ENCODE measurements at places on chromosomes 16 and 17. TPM values are rescaled to one million over a fixed set of nuclear protein-coding genes. Genes with fewer than 3 reads are reported as not detected.
A peak's percentile ranks its signal among the peaks of the same experiment; 100 is the strongest.

TP53TG3F gene
- total RNA-seq = not detected

TM4SF5 gene
- total RNA-seq = not detected

TBC1D3I gene
- total RNA-seq = not detected

DNA sequence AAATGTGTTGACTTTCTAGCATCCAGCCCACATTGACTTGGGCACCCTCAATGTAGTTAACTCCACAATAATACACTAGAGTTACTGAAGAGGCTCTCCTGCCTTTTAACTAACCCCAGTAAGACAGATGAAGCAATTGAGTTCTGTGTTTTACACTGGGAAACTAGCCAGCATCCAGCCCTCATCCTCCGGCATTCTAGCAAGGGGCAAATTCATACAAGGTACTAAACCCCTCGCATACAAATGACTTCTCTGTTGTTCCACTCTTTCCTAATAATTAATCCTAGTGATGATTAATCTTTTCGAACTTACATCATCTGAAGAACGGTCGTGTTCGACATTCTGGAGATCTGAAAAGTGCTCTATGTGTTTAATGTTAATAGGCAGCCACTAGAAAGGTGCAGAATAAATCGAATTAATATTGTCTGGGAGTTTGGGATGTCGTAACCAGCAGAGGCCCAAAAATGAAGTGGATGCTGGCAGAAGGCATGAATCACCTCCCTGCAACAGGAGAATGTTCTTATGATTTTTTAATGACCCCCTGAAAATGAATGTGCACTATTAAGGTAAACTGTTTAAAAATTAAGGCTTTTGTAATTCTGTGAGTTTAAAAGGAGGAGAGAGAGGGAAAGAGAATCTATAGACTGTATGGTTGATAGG, 249.4 kb downstream of the SNX29 start:
- H3K4me1 ChIP-seq = peaks cover 17% of the 10 kb centered on the region
- DNase-seq = no peak
- no peak overlapping the region for H3K4me3 ChIP-seq
- H3K36me3 ChIP-seq = no peaks in the 10 kb centered on the region

GRCh38 chr17:13002761-13003453, 14.9 kb downstream of the ELAC2 start:
- peaks cover 9% of the 10 kb centered on the region for H3K36me3 ChIP-seq
- peak; percentile 26 for DNase-seq
- no peak overlapping the region for H3K27ac ChIP-seq
- no peaks in the 10 kb centered on the region for H3K27me3 ChIP-seq
- peaks cover 3% of the 10 kb centered on the region for H3K4me1 ChIP-seq

DNA sequence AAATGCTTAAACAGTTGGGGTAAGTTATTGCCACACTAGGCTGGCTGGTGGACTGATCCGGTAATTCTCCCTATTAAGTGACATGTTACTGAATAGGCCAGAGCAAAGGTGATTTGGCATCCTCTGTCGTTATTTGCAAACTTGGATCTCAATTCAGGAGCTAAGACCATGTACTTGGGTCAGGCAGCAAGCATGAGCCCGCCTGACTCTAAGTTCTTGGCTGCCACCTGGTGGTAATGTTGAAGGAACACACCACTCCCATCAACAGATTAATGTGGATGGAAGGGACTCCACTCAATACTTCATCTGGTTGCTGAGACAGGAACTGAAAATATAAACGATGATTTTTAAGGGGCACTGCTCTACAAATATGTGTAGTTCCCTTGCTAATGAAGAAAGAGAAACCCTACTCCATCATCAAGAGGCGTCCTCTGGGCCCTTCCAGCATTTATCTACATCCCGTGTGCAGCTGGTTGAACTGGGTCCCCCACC, 70.8 kb downstream of the EMP2 start:
- no peaks in the 10 kb centered on the region for H3K27me3 ChIP-seq
- no peak overlapping the region for H3K27ac ChIP-seq
- no peak overlapping the region for H3K4me3 ChIP-seq

DNA sequence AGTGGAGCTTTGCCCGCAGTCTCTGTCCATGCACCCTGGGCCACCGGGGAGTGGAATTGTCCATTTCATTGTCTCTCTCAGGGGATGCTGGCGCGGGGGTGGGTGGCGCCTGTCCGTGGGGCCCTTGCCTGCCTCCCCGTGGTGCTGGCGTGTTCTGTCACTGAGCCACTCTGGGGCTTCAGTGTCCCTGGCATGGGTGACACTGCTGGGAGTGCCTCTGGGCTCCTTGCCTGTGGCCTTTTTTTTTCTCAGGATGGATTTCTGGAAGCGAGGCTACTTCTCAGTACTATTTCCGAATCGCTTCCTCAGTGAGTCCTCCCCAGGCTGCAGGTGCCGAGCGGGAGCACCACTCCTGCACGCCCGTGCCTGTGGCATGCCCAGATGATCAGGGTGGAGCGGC, 55.0 kb downstream of the PDPK1 start:
- H3K27ac ChIP-seq = peak overlapping the region; percentile 87
- H3K4me3 ChIP-seq = no peak overlapping the region
- peaks cover 27% of the 10 kb centered on the region for H3K4me1 ChIP-seq
- H3K27me3 ChIP-seq = no peaks in the 10 kb centered on the region
- H3K36me3 ChIP-seq = peaks cover 4% of the 10 kb centered on the region

GRCh38 chr17:27817731-27818130, 17.4 kb upstream of the NOS2 start:
- DNase-seq = no peak
- H3K4me3 ChIP-seq = no peak overlapping the region
- no peaks in the 10 kb centered on the region for H3K36me3 ChIP-seq
- H3K4me1 ChIP-seq = no peaks in the 10 kb centered on the region

- H3K36me3 ChIP-seq = peaks cover 17% of the 10 kb centered on the region
- H3K4me3 ChIP-seq = peak overlapping the region; percentile 97
- no peaks in the 10 kb centered on the region for H3K27me3 ChIP-seq
- no peak for DNase-seq
Measured at GRCh38 chr17:68289936-68290267, 1.0 kb downstream of the SLC16A6 start.

- H3K27ac ChIP-seq = no peak overlapping the region
- no peaks in the 10 kb centered on the region for H3K4me1 ChIP-seq
- H3K36me3 ChIP-seq = no peaks in the 10 kb centered on the region
- DNase-seq = no peak
Measured at GRCh38 chr17:21742326-21742725, 50.0 kb downstream of the KCNJ18 start.

DNA sequence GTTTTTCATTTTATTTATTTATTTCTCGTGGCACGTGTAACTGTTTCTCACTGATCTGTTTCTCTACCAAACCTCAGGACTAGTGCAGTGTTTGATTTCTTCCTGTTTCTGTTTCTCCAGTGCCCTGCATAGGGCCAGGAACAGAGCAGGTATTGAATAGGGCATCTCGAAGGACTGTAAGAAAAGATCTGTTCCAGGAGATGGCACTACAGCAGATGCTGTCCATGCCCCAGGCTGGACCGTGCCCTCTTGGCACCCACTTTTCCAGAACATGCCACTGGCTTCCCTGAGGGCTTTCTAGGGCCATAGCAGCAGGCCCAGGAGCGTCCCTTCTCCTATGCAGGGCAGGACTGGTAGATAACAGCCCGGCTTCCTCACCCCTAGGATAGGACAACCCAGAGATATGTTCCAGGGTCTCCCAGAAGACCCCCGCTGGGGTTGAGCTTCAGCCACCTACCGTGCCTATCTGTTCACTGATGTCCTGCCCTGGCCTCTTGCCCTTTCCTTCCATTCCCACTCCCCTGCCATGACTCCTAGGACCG, 4.4 kb downstream of the SNX20 start:
- peaks cover 36% of the 10 kb centered on the region for H3K4me1 ChIP-seq
- peaks cover 59% of the 10 kb centered on the region for H3K36me3 ChIP-seq
- H3K27ac ChIP-seq = peak overlapping the region; percentile 22

DNA sequence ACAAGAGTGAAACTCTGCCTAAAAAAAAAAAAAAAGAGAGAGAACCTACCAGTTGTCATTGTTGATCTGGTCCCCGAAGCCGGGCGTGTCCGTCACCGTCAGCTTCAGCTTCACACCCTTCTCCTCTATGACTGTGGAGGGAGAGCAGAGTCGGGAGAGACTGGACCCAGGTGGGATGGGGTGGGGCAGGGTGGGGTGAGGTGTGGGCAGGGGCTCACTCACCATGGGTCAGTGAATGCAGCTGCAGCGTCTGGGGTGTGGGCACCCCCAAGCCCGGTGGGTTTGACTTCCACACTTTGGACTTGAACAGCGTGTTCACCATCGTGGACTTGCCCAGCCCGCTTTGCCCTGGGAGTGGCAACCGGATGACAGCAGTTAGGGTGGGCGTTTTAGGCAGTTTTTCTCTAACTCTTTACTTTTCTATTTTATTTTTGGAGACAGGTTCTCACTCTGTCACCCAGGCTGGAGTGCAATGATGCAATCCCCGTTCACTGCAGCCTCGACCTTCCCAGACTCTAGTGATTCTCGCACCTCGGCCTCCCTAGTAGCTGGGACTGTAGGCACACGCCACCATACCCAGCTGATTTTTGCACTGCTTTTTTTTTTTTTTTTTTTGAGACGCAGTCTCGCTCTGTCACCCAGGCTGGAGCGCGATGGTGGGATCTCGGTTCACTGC, 2.2 kb downstream of the SEPTIN12 start:
- no peak for DNase-seq
- no peaks in the 10 kb centered on the region for H3K36me3 ChIP-seq

DNA sequence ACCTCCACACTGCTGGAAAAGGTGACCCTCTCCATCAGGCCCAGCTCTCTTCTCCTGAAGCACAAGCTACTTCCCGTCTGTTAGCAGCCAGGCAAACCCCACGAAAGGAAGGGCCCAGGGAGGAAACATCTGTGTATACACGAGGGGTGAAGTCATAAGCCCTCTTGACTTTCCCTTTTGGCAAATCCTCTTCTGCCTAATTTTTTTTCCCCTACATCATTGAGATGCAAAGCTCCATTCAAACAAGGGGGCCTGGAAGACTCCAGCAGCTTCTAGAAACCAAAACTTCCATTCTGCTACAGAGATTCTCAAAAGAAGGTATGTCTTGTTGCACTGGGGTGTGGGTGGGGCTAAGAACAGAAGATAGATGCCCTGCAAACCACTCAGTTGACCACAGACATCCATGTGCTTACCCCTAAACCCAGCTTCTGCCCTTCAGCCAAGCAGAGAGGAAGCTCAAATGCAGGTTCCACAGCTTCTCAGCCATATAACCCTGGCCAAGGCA, 145.6 kb upstream of the RCVRN start:
- DNase-seq = no peak
- H3K36me3 ChIP-seq = no peaks in the 10 kb centered on the region
- H3K4me1 ChIP-seq = peaks cover 13% of the 10 kb centered on the region
- no peaks in the 10 kb centered on the region for H3K27me3 ChIP-seq

- no peaks in the 10 kb centered on the region for H3K36me3 ChIP-seq
- no peaks in the 10 kb centered on the region for H3K27me3 ChIP-seq
- DNase-seq = peak; percentile 62
- H3K4me3 ChIP-seq = peak overlapping the region; percentile 58
Measured at GRCh38 chr16:85550953-85551924, 61.9 kb upstream of the GSE1 start.

GRCh38 chr16:90043526-90043925, 24.3 kb upstream of the DBNDD1 start:
- peaks cover 19% of the 10 kb centered on the region for H3K27me3 ChIP-seq
- H3K36me3 ChIP-seq = peaks cover 1% of the 10 kb centered on the region
- DNase-seq = no peak
- H3K4me3 ChIP-seq = no peak overlapping the region
- peaks cover 3% of the 10 kb centered on the region for H3K4me1 ChIP-seq
- H3K27ac ChIP-seq = no peak overlapping the region

All from activated naive CD8-positive, alpha-beta T cell treated with anti-CD3 and anti-CD28 coated beads for 36 hours (primary cell).